ENCODE measurements at places on chromosomes 1 and 21.

GRCh38 chr1:78281580-78281979, 209.2 kb upstream of the PTGFR start:
- no peaks in the 10 kb centered on the region for H3K36me3 ChIP-seq
- H3K4me1 ChIP-seq = no peaks in the 10 kb centered on the region
- DNase-seq = no peak
- no peaks in the 10 kb centered on the region for H3K27me3 ChIP-seq
- H3K4me3 ChIP-seq = no peak overlapping the region

GRCh38 chr1:215529111-215529510, 38.0 kb upstream of the KCTD3 start:
- DNase-seq = no peak
- no peak overlapping the region for H3K27ac ChIP-seq
- H3K4me3 ChIP-seq = no peak overlapping the region
- no peaks in the 10 kb centered on the region for H3K27me3 ChIP-seq

- no peaks in the 10 kb centered on the region for H3K4me1 ChIP-seq
- H3K27ac ChIP-seq = no peak overlapping the region
- H3K27me3 ChIP-seq = no peaks in the 10 kb centered on the region
- no peak for DNase-seq
Observed at GRCh38 chr1:69401879-69402278, 165.8 kb upstream of the LRRC7 start.

GRCh38 chr1:90387805-90388204, 329.3 kb downstream of the BARHL2 start:
- H3K27ac ChIP-seq = peak overlapping the region; percentile 77
- peak; percentile 87 for DNase-seq
- H3K27me3 ChIP-seq = no peaks in the 10 kb centered on the region
- H3K36me3 ChIP-seq = no peaks in the 10 kb centered on the region
- no peak overlapping the region for H3K4me3 ChIP-seq
- H3K4me1 ChIP-seq = peaks cover 5% of the 10 kb centered on the region

- H3K27me3 ChIP-seq = no peaks in the 10 kb centered on the region
- no peaks in the 10 kb centered on the region for H3K4me1 ChIP-seq
- H3K36me3 ChIP-seq = no peaks in the 10 kb centered on the region
- no peak overlapping the region for H3K4me3 ChIP-seq
Observed at GRCh38 chr1:90501281-90501680, 215.8 kb downstream of the BARHL2 start.

GRCh38 chr1:107793896-107794453, 171.0 kb downstream of the VAV3 start:
- no peaks in the 10 kb centered on the region for H3K27me3 ChIP-seq
- H3K36me3 ChIP-seq = no peaks in the 10 kb centered on the region
- no peak overlapping the region for H3K27ac ChIP-seq
- H3K4me3 ChIP-seq = no peak overlapping the region
- peaks cover 2% of the 10 kb centered on the region for H3K4me1 ChIP-seq

DNA sequence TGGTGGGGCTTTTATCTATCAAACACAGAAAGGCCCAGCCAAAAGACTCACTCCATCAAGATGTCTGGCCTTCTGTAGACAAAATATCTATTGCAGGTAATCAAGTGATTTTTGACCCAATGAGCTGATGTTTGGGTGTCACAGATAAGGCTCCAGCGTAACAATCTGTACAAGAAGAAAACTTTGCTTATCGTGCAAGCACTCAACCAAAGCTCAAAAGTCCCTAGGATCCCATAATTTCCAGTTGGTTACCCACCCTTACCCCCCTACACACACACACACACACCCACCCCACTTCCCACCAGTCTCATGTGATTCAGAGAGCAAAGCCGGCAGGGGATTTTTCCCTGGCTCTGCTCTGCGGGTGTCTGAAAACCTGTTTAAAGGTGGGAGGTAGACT, 5.8 kb downstream of the ITPKB start:
- H3K4me1 ChIP-seq = peaks cover 25% of the 10 kb centered on the region
- peaks cover 46% of the 10 kb centered on the region for H3K36me3 ChIP-seq
- no peak for DNase-seq
- H3K27ac ChIP-seq = no peak overlapping the region
- peak overlapping the region; percentile 4 for H3K4me3 ChIP-seq

DNA sequence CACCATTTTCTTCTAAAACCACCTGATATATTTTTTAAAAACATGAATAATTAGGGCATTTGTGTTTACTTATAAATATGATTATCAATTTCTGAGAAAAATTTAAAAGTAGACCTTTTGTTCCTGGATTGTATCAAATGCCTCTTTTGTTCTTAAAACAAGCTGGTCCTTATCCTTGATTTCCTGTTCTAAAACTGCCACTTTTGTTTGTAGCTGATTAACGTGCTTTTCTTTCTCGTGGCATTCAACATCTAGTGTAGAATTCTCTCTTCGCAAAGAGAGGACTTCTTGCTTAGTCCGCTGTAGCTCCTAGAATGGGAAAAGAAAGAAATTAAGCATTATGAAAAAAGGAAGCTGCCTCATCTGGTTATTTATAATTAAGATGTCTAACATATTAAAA, 25.0 kb downstream of the SASS6 start:
- no peaks in the 10 kb centered on the region for H3K27me3 ChIP-seq
- H3K36me3 ChIP-seq = peaks cover 16% of the 10 kb centered on the region
- no peaks in the 10 kb centered on the region for H3K4me1 ChIP-seq
- H3K4me3 ChIP-seq = no peak overlapping the region

Measured in muscle of leg (tissue), 16 donors.